ENCODE measurements at places on chromosomes 12 and 14.
A peak's percentile ranks its signal among the peaks of the same experiment; 100 is the strongest.

- DNase-seq, result no peak
Observed at GRCh38 chr12:21330682-21331253, 3.9 kb downstream of the SLCO1A2 start.

DNA sequence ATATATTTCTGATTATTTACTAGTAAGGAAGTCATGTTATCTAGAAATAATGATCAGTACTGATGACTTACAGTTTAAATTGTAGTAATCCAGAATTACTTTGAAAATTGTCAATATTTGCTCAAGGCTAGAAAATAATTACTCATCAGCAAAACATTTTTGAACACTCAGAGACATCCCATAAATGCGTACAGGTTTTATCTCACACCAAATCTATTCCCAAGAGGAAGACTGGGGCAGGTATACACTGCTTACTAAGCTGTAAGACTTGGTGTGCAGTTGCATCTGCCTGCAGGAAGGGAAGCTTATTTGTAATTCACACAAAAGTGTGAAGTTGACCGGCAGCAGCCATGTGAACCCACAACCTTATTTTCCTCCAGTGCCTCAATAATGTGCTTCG lies 146.4 kb downstream of the CCER1 start:
- DNase-seq, result no peak

- no peak for DNase-seq
Observed at GRCh38 chr14:66496911-66497310, 10.7 kb downstream of the CCDC196 start.

DNA sequence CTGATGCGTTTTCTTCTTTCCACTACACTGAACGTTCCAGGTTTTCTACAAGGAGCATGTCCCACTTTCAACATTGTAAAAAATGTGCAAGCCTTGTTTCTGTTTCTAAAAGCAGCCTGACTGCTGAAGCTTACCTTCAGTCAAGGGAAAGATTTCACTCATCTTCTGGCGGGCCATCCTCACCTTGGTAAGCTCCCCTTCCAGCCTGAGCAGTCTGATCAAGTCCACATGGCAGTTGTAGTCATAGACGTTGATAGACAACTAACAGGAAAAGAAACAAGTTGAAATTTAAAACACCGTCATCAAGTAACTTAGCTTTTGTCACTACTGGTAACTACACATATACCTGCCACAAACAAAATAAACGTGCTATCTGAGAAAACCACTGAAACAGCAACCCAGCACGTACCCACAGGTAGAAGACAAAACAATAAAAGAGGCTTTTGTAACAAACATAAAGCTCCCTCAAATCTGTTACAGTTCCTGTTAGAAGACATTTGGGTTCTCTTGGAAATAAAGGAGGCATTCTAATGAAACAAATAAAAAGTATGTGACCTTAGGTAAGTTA lies 11.9 kb downstream of the SART3 start:
- no peak for DNase-seq

- DNase-seq, result peak; percentile 17
Observed at GRCh38 chr14:95098984-95099599, 58.2 kb downstream of the DICER1 start.

- no peak for DNase-seq
Observed at GRCh38 chr12:13117029-13117428, 13.6 kb upstream of the GSG1 start.

DNA sequence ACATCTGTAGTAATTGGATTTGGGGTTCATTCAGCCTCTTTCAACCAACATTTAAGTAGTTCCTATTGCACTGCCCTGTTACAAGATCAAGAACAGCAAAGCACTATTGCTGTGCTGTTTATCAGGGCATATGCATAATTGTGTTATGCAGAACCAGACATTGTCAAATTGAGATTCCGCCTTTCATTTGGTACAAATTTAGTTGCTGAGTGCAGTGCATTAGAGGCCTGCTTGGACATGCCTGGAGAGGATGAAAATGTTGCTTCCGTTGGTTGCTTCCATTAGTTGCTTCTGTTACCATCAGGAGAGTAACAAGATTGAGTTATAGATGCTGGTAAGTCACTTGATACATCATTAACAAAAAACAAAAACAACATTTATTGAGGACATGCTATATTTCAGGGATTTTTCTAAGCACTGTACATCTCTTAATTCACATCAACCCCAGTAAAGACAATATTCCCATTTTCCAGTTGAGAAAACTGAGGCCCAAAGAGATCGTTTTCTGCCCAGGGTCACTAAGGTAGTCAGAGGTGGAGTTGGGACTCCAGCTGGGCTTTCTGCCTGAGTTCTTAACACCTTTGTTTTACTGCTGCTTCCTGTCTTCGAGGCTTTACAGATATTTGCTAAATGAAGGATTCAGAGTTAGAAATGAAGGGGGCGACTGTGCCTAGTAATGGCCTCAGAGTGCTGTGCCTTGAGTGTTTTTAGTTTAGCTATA lies 79.3 kb downstream of the PPP2R5C start:
- no peak for DNase-seq

DNA sequence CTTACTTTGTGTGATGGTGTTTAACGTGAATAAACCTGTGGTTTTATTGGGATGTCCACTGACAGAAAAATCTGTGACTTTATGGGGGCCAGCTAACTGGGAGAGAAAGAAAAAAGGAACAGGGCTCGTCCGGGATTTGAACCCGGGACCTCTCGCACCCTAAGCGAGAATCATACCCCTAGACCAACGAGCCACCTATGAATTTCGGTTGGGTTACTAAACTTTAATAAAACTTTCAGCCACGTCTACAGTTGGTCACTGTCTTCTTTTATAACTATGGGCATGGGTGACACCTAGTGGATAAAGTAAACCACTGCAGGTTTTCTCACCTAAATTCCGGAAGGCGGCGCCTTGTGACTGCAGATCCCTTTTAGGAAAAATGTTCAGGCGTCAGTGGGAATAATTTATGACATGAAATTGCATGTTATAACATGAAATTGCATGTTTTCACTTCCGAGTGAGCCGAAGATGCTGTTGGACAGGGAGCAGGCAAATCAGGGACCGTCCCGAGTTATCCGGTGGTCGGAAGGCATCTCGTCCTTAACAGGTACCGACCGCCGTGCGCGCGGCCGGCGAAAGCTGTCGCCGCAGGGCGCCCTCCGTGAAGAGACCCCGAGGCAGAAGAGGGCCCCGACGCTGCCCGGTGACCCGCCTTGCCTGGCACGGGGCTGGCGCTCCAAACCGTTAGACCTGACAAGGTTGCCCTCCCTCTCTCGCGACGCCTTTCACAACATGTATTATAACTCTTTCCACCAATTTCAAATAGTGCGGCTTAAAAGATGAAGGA lies 18.2 kb upstream of the RNASE12 start:
- peak; percentile 58 for DNase-seq

- DNase-seq, result no peak
Observed at GRCh38 chr12:104297477-104298113, 5.9 kb upstream of the EID3 start.

- DNase-seq, result no peak
Observed at GRCh38 chr12:122842505-122843405, 7.5 kb downstream of the HIP1R start.

GRCh38 chr14:29721586-29721985 lies 206.1 kb downstream of the PRKD1 start:
- no peak for DNase-seq

DNA sequence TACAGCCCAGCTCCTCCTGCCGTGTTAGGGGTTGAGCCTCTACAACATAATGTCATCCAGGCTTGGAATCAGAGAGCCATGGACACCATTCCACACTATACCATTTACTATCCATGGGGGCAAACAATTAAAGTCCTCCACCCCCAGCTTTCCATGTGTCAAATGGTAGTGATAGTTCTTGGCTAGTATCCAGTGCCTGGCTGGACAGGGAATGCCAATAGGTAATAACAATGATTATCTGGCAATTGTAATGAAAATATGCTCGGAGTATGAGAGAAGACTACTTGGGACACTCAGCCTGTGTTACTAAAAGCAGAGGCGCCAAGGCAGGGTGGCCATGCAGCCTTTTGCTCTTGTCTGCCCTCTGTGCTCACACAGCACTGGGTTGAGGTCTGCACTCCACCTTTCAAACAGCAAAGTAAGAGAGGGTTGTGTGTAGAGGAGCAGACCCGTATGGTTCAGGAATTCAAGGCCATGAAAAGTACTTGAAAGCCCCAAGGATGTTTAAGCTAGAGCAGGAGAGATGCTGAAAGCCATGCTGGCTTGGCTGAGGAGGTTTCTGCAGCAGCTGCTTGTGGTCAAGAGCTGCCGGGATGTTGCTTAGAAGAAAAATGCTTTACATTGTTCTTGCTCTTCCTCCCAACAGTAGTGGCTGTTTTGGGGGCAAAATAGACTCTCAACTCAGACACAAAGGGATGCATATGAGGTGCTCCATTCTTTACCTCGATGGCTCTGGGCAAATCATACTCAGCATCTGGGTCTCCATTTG lies 10.6 kb downstream of the SERPINA3 start:
- no peak for DNase-seq
